ENCODE measurements at places on chromosomes 4 and X. TPM values are rescaled to one million over a fixed set of nuclear protein-coding genes. Genes with fewer than 3 reads are reported as not detected.

- no peaks in the 10 kb centered on the region for H3K27me3 ChIP-seq
- H3K4me1 ChIP-seq = no peaks in the 10 kb centered on the region
- no peaks in the 10 kb centered on the region for H3K36me3 ChIP-seq
Observed at GRCh38 chr4:54719378-54719777, 61.6 kb downstream of the KIT start.

GRCh38 chr4:106503116-106504050 is 134.8 kb upstream of the GIMD1 start:
- no peaks in the 10 kb centered on the region for H3K4me1 ChIP-seq
- no peak for DNase-seq
- H3K4me3 ChIP-seq = no peak overlapping the region
- H3K36me3 ChIP-seq = no peaks in the 10 kb centered on the region
- H3K27me3 ChIP-seq = no peaks in the 10 kb centered on the region

DNA sequence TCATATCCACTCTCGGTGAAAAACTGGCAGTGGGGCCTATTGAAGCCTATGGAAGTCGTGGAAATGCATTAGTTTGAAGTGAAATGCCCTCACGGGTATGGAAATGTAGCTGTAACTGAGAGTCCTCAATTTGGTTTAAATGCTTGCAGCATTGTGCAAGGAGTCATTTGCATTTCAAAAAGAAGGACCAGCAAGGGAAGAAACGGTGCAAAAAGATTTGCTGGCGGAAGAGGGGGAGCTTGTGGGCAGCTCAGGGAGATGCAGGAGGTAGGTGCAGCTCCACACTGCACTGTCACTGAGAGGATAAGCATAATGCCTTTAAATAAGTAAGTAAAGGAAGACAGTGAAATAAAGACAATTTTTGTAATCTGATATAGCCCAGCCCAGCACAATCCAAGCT is 400.4 kb upstream of the DIPK2B start:
- no peak overlapping the region for H3K4me3 ChIP-seq
- DNase-seq = no peak
- H3K27ac ChIP-seq = no peak overlapping the region
- H3K4me1 ChIP-seq = no peaks in the 10 kb centered on the region

DNA sequence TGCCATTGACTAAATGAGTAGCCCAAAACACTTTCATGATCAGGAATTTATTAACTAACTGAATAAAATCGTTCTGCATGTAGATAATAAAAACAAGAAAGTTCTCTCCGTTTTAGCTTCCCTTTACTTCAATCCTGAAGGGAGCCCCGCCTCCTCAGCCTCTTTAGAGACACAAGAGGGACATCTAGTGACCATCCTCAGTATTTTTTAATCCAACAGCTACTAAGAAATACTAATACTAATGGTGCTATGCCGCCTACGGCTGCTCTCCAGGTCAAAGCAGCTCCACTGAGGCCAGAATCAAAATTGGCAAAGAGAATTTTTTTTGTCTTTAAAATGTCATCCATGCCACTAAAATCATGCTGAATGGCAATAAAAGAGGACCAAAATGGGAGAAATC is 3.2 kb upstream of the PCDH19 start:
- H3K27ac ChIP-seq = no peak overlapping the region
- H3K36me3 ChIP-seq = no peaks in the 10 kb centered on the region
- peaks cover 11% of the 10 kb centered on the region for H3K4me1 ChIP-seq
- DNase-seq = no peak

DNA sequence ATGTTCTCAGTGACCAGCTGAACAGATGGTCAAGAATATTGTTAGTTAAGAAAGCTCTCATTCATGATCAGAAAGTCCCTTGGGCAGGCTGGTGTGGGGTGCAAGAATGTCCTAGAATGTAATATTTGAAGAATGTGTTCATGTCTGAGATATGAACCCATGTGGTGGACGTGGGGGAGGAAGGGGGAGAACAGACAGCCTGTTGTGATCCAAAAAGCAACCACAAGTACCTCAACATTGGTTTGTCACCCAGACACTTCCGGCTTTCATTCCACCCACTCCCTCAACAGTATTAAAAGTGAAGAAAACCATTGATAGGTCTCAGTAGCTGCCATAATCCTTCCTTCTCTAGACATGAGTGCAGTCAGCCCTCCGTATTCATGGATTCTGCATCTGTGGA is 82.2 kb downstream of the MAML3 start:
- no peaks in the 10 kb centered on the region for H3K36me3 ChIP-seq
- H3K4me3 ChIP-seq = no peak overlapping the region
- no peak overlapping the region for H3K27ac ChIP-seq
- no peaks in the 10 kb centered on the region for H3K27me3 ChIP-seq

DNA sequence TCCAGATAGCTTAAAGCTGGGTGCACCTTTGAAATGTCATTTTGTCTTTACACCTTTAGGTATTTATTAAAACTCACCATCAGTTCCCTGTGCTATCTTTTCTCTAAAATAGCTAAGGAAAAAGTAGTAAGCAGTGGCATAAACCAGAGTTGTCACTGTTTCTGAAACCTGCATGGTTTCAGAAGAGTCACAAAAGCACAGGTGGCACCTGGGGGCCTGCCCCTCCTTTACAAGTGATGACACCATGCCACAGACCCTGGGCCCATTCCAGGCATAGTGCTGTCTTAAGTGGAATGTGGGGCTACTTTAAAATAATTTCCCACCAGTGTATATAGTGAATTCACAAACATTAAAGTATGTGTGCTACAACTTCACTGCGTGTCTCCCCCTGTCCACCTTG is 47.8 kb downstream of the DCUN1D4 start:
- H3K27ac ChIP-seq = no peak overlapping the region
- H3K36me3 ChIP-seq = peaks cover 67% of the 10 kb centered on the region

- H3K36me3 ChIP-seq = no peaks in the 10 kb centered on the region
- DNase-seq = no peak
- no peaks in the 10 kb centered on the region for H3K27me3 ChIP-seq
- H3K27ac ChIP-seq = no peak overlapping the region
Observed at GRCh38 chr4:171710743-171711142, 102.5 kb upstream of the GALNTL6 start.

Gene H2BW2
- total RNA-seq = not detected

Gene NUDT11
- 0.22 TPM for total RNA-seq
